ENCODE measurements at places on chromosomes 5 and 9.

GRCh38 chr9:104386425-104387069 is 117.5 kb upstream of the OR13F1 start:
- peak; percentile 23 for DNase-seq

- DNase-seq: no peak
These were observed 8.4 kb upstream of the SPATA31E1 start for GRCh38 chr9:87874304-87874623.

GRCh38 chr9:108783731-108784495 is 71.9 kb downstream of the ACTL7B start:
- DNase-seq: no peak

DNA sequence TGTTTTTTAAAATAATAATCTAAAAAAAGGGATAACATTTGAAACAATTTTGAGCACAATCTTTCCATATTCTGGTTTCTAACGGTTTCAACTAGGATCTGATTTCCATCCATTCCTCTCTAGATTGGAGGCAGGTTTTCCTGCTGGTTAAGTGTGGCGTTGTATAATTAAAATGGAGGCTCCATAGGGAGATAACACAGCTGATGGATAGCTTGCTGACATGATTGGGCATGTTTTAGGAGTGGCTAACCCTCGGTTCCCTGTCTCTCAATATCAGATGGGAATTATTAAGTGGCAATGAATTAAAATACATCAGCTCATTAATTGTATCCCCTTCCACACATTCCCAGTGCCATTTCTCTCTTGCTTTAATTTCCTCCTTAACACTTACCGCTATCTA is 209.0 kb downstream of the ALDH1A1 start:
- no peak for DNase-seq

DNA sequence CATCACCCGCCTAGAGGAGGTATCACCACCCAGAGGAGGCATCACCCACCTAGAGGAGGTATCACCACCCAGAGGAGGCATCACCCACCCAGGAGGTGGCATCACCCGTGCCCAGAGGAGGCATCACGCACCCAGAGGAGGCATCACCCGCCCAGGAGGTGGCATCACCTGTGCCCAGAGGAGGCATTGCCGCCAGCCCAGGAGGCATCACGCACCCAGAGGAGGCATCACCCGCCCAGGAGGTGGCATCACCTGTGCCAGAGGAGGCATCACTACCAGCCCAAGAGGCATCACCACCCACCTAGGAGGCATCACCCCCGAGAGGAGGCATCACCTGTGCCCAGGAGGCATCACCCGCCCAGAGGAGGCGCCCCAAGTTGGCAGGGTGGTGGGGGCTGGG is 2.6 kb downstream of the NOTCH1 start:
- DNase-seq: no peak

GRCh38 chr5:66551338-66551737 is 44.9 kb upstream of the MAST4 start:
- DNase-seq: no peak

DNA sequence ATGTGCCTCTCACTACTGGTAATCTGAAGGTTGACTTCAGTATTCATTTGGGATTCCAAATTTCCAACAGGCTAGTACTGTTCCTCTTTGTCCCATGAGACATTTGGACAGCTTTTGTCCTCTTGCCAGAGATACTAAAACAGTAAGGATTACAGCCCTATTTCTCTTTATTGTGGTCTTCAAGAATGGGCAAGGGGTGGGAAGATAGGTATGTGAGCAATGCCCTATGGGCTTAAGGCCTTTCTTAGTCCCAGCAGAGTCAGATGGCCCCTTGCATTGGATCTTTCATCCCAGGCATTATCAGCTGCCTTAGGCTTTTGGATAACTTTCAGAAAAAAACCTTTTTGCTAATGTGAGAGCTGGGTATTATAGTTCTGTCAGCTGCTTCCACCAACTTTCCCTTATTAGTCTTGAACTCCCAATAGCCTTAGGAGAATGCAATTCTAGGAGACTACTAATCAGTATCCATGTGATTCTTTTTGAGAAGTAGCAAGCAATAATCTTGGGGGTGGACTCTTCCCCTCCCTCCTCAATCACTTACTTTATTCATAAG is 361.1 kb upstream of the NUDT12 start:
- no peak for DNase-seq

DNA sequence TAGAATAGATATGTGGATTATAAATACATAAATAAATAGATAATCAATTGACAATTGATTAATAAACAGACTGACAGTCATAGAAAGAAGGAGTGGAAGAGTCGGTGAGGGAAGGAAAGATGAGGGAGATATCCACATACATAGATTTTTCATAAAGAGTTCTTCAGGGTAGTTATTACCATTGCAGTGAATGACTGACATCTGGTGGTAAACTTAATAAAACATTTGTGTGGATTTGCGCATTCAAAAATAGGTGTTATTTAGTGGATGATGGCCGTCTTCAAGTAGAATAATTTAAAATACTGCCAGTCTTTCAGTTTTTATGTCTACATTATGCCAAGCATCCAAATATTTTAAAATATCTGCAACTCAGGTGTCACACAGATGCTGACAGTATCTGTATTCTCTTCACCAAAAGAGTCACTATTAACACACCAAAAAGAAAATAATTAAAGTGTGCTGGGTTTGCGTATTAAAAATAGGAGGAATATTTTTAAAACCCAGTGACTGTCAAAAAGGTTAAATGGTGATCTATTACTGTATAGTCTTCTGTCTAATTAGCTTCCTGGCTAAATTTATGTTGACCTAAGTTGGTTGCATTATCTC is 78.8 kb downstream of the GIN1 start:
- DNase-seq: peak; percentile 5

DNA sequence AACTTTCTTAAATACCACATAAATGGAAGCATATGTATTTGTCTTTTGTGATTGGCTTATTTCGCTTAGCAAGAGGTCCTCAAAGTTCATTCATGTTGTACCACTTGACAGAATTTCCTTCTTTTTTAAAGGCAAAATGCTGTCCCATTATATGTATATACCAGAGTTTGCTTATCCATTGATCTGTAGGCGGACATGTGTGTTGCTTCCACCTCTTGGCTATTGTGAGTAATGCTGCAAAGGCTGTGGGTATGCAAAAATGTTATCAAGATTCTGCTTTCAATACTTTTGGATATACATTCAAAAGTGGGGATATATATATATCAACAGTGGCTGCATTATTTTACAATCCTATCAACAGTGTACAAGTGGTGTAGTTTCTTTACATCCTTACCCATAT is 271.0 kb downstream of the PRR16 start:
- no peak for DNase-seq

GRCh38 chr5:31021181-31021624 is 172.3 kb upstream of the CDH6 start:
- DNase-seq: peak; percentile 7

DNA sequence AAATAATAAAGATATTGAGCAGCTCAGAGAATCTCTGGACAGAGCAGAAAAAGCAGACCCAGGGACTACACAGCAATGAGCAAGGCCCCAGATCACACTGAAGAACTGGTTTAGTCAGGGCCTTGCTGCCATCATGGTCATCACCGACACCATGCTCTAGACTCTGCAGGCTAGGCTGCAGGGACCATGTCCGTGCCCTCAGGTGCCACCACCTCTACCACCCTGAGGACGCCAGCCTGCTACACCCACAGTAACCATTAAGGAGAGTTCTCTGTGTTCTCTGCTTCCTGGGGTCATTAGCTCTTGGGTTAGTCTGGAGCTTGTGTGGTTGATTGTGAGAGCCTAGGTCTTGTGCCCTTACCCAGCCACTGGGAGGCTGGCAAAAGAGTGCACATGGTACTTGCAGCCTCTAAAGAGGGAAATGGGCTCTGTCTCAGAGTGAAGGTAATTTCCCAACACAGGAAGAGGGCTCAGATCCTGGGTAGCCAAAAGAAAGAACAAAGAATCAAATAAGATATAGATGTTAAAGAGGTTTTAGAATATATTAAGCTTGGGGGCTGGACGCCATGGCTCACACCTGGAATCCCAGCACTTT is 31.9 kb upstream of the JADE2 start:
- DNase-seq: no peak

DNA sequence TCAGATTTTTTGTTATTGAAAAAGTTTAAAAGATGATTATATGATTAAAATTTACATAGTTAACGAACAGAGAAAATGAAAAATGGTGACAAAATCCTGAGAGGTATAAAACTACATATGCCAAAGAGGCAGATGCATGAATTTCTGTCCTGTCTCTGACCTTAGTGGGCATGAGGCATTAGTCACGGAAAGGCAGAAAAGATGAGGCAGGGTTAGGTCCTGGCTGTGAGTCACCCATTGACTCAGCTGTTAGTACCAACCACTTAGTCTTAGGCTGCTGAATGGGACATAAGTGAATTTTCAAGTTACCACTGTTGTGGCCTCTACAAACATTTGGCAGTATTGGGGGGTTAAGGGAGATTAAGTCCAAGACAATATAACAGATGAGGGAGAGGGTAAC is 33.1 kb downstream of the RASA1 start:
- DNase-seq: peak; percentile 73

DNA sequence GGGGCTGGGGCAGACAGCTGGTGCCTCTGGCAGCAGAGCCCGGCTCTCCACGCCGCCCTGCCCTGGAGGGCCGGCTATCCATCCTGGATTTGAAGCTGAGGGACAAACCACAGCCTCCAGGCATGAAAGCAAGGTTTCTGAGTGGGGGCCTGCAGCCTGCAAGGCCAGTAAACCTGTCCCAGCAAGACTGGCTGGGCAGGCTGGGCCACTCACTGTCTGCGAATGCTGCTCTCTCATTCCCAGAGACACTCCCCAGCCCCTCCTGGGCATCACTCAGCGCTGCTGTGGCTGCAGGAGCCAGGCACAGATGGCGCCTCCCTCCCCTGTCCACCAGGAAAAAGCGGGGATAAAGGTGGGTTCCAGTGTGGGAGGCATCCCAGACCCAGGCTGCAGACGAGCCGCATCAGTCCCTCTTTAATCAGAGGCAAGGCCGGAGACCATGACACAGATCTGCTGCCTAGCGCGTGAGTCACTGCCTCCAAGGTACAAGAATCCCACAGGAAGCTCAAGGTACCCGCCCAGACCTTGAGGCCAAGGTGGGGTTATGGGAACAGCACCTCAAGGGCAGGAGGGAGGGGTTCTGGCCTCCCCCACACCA is 118.0 kb downstream of the VAV2 start:
- peak; percentile 91 for DNase-seq

GRCh38 chr5:132238169-132238744 is 10.6 kb upstream of the P4HA2 start:
- peak; percentile 71 for DNase-seq

- DNase-seq: no peak
These were observed 130.4 kb upstream of the CDH6 start for GRCh38 chr5:31062902-31063580.

DNA sequence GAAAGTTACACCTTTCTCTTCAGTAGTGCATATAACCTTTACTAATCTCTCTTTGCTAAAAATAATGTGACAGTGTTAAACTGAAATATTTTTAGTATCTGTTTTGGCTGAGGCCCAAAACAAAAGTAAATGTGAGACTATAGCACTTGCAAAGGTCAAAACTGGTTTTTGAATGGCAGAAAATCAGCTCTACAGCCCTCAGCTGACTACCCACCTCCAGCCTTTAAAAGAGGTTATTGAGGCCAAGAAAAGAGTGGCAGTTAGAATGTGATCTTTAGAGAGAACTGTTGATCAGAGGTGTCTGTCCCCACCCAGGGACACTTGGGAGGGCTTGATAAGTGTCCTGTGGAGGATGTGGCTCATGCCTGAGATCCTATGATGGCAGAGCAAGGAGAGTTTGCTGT is 30.9 kb downstream of the PRKACG start:
- DNase-seq: no peak

DNA sequence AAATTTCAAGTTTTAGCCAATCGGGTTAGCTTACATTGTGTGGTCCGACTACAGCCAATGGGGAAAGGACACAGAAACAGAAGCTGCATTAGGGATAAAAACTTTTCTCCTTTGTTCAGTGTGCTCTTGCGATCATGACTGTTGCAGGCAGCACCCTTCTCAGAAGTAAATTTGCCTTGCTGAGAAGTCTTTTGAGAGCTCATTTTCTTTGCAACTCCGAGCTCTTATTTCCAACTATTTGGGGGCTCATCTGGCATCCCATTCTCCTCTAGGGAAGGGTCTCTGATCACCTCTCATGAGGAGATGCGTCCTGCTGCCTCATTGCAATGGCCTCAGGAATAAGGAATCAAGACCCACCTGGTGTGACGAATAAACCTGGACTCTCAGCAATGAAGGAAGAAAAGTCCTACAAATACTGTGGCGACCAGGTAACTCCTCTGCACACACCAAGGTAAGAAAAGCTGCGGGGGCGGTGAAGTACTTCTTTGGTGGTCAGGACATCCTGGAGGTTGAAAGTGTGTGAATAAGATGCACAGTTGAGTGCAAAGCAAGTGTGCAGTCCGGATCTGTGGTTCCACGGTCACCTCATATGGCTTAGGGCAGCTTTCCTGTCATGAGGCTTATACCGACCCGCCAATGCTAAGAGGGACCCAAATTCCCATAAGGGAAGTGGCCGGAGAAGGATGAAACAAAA is 20.4 kb downstream of the CNOT8 start:
- DNase-seq: no peak

DNA sequence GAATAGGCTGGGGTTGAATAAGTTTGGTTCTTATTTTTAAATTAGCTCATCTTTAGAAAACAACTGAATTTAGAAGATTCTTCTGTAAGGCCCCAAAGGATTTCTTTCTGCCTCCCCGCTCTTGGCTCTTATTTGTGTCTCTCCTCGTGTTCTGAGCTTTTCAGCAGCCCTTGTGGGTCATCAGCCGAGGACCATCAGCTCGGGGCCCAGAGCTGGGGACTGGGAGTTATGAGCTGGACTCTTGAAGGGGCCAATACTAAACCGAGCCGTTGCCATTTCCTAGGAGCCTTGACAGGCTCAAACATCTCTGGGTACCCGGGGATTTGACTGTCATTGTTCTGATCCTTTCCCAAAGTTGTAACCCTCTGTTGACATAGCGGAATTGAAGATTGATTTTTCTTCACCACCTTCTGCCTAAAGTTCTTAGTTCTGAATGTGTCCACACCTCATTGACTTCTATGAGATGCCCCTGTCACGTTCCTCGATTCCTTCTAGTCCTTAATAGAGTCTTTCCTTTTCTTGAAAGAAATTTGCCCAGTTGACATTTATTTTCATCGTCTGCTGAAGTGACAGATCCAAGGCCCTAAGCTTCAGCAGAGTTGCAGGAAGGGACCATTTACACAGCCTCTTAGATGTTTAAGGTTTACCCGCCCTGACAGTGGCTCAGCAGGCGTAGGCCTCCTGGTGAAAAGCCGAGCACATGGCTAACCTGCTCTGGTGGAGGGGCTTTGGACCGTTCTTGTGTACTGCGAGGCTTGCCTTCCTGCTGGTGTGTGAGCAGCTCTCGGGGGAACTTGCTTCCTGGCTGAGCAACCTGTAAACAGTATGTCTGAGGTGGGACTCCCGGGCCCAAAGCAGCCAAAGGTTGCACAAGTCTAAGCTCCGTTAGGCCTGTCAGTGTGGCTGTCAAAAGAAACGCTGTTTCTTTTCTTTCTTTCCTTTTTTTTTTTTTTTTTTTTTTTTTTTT is 24.0 kb downstream of the ABL1 start:
- DNase-seq: no peak

DNA sequence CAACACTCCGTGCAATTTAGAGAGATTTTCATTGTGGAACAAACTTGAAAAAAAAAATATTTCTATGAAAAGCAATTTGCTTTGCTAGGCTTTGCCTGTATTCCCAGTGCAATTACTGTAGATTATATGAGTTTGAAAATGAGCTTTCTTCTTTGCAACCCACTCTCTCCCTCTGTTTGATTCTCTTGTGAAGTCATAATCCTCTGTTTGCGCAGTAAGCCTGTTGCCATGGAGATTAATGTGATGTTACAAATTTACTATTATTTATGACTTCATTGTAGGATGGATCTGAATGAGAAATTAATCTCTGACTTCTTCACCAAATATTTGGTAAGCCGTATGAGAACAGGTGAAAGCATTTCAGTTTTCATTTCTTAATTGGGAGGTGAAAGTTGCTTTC is 320.3 kb downstream of the SPATA31D1 start:
- no peak for DNase-seq

Measured in A549 (cell line).